ENCODE measurements at places on chromosomes 12 and 14.

GRCh38 chr12:67025543-67026114, 243.5 kb upstream of the CAND1 start:
- DNase-seq: no peak

GRCh38 chr14:53953002-53953827, 3.4 kb downstream of the BMP4 start:
- DNase-seq: no peak

- DNase-seq: no peak
Observed at GRCh38 chr12:76199808-76200207, 115.3 kb upstream of the NAP1L1 start.

DNA sequence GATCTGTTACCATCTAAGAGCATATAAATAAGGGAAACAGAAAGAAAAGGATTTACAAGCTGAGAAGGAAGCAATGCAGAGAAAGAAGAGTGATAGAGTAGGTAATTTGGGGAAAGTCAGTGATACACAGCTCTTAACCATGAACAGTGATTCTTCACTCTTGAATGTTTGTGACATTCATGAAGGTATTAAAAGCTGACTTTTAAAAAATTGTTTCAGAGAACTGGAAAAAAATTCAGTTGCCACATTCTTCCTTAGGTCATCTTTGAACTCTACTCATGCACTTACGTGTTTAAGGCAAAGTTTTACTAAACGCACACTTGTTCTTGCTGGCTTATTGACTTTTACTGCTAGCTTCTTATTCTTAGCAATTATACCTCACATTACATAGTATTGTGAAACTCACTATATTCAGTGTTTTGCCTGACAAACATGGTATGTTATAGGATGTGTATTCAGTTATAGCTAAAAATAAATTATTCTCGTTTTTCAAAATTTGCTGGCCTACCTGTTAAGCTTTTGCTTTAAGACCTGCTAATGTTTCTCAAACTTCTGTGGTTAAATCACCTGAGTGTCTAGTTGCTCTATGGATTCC, 10.9 kb downstream of the HIF1A start:
- no peak for DNase-seq

GRCh38 chr12:51793201-51793600, 55.3 kb downstream of the FIGNL2 start:
- DNase-seq: no peak

DNA sequence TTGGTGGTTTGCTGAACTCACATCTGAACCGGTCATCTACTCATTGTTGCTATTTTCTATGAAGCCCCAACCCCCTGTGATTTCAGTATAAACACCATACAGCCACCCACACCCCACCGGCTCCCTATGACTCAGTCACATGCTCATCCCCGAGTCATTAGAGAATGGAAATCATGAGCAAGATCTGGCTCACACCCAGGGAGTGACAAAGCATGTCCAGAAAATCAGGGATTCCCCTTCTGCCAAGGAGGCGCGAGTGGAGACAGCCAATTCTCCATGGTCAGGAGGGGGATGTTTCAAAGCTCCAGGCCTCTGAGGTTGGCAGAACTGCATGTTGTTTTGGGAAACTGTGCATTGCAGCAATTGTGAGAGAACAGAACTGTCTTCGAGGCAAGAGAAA, 657.5 kb upstream of the TBX3 start:
- DNase-seq: no peak

DNA sequence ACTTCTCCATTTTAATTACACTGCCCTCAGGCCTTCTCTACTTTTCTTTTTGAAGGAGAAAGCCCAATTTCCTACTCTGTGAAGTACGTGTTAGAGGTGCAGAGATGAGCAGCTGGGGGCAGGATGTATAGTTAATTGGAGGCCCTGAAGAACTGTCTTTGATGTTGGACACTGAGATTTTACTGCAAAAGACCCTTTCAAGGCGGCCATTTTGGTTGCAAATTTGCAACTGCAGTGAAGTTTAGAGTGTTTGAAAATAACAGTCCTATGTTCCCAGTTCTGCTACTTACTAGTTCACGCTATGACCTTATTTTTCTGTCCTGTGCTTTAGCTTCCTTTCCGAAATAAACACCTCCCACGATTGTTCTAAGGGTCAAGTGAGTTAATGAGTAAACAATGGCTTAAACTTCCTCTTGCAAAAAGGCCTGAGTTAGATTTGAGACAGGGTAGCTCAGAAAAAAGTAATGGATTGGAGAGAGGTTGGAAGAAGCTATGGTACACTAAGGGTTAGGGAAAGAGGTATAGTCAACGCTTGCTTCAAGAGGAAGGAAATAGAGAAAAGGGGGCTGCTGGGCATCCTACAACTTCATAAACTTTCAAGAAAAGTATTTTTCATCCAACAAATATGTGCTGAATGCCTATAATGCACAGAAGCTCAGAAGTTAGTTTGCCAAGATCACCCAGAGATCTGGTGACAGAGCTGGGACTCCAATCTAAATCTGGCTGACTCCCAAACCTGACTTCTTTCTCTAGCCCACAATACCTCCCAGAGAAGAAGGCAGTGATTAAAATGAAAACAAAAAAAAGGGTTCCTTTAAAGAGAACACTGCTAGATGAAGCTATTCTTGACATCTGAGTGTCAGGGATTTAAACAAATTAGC, 26.4 kb upstream of the DICER1 start:
- DNase-seq: no peak

GRCh38 chr14:76918782-76919394, 92.7 kb downstream of the LRRC74A start:
- DNase-seq: peak; percentile 93

DNA sequence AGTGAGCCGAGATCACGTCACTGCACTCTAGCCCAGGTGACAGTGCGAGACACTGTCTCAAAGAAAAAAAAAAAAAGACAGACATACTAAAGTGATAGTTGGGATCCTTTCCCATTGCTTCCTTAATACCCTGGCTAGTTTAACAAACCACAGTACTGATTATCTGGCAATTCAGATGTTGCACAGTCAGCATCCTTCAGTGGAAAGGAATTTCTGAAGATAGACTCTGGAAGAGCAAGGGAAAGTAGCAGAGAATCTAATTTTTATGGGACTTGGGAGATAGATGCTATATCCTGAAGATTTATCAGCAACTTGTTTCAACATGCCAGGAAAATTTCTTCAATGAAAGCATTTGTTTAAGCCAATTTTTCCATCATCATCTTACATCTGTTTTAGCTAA, 6.5 kb upstream of the PPFIBP1 start:
- DNase-seq: no peak

- DNase-seq: no peak
Observed at GRCh38 chr12:111806304-111806703, 35.7 kb upstream of the MAPKAPK5 start.

DNA sequence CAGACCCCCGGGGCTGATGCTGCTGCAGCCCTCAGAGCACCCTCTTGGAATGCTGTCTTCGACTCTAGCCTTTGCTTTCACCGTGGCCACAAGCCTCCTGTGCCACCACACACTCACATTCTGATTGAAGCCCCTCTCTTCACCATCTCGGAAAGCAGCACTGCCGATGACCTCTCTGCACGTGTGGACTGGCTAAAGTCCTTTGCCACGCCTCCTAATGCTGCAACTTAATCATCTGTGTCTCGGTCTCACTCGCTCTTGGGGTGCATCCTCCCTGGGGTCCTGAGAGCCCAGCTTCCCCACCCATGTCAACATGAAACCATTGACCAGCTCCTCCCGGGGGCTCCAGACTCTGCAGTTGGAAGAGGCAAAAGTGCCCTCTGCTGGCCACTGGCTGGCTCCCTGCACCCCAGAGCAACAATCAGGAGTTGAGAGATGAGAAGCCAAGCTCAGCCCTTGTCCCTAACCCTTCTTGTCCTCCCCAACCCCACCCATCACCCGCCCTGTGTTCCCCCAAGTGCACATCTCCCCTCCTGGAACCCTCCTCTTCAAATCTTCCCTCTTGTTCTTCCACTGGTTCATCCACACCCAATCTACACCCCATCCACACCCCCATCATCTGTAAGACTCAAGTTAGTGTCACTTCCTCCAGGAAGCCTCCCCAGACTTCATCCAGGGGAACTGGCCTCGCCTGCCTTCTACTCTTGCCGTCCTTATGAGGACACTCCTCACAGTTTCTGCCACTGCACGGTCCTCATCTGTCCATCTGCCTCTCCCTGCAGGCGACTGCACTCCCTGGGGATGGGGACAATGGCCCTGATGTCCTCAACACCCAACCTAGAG, 23.6 kb upstream of the FAM181A start:
- no peak for DNase-seq

DNA sequence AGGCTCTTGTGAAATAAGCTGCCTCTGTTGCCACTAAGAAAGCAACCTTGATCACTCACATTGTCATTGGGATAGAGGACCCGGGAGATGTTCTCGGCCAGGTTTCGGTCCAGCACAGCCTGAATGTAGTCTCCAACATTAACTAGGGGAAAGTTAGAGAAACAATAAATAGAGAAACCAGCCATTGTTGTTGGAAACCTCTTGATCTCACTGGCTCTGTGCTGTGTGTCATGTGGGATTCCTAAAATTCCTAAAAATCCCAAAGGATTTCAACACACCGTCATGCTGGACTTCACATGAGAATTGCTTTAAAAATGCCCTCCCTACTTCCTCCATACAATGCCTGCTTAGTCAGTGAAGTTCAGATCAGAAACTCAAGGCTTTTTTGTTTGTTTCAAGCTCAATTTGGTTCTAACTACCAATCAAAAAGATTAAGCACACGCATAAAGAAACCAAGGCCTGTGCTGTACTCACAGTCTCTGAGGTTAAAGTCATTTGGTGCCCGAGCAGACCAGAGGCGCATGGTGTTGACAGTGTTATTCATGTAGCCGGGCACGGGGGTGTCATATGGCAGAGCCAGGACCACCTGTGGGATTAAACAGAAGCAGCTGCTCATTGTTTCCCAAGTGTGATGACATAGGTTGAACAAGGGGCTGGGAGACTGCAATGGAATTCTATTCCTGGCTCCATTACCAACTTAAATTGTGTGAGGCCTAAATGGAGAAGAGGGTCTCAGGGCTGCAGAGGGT, 23.6 kb downstream of the PYGL start:
- no peak for DNase-seq

DNA sequence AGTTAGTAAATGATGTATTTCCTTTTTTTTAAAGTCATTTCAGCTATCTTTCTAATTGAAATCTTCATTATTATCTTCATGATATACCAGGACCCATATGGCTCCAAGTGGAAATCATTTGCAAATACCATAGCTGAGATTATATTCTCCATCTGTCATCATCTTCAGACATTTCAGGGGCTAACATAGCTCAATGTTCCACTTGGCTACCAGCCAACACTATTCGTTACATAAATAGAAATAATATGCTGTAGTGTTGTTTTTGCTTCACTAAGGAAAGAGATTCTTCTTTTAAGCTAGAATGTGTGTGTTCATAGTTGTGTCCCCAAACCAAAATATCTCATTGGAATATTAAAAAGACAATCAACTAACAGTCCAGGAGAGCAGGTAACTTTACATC, 225.1 kb downstream of the DIO2 start:
- no peak for DNase-seq

DNA sequence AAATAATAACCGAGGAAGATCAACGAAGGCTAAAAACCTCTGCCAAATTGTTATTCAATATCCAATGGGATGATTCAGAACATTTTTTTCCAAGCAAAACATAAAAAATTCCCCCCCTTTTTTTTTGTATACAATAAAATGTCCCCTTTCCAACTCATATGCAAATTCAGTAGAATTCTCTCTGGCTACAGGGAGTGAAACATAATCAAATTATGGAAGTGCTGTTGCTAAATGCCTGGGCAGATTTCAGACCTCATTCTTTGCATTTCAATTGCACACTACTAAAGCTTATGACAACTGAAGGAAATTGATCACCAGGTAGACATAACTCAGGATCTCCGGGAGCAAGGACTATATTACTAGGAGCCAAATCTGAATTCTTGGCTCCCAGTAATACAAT, 51.0 kb downstream of the LMNTD1 start:
- no peak for DNase-seq

GRCh38 chr12:116263431-116263830, 14.1 kb downstream of the MED13L start:
- no peak for DNase-seq

DNA sequence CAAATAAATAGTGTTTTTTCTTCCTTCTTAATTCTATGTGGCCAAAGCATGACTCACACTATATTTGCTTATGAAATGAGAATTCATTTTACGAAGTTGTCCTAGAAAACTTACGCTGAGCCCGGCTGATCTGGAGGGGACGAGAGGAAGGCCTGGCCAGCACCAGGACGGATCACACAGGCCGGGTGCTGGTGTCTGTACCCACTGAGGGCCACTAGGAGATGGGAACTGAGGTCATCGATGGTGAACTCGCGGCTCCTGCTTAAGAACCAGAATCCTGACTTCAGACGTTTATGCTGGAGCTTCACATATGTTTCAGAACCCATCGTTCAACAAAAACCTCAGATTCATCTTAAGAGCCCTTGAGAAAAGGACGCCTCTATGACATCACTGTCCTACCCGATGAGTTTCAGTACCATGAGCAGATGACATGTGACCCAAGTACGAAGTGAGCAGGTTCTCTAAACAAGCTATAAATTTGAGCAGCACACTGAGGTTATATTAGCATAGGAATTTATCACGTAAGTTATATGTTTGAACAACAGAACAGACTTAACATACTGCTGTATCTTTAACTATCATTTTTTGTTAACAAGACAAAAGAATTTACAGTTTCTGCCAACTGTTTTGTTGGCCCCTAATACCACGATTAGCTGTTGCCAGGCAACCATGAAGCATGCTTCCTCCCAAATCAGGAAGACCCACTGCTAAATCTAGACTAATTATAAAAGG, 111.9 kb downstream of the FOXN3 start:
- peak; percentile 82 for DNase-seq

- no peak for DNase-seq
Observed at GRCh38 chr12:8876887-8877286, 37.4 kb upstream of the PHC1 start.

- DNase-seq: no peak
Observed at GRCh38 chr12:42361909-42362646, 36.1 kb downstream of the PPHLN1 start.

- peak; percentile 41 for DNase-seq
Observed at GRCh38 chr12:116990971-116991966, 80.5 kb downstream of the FBXW8 start.

DNA sequence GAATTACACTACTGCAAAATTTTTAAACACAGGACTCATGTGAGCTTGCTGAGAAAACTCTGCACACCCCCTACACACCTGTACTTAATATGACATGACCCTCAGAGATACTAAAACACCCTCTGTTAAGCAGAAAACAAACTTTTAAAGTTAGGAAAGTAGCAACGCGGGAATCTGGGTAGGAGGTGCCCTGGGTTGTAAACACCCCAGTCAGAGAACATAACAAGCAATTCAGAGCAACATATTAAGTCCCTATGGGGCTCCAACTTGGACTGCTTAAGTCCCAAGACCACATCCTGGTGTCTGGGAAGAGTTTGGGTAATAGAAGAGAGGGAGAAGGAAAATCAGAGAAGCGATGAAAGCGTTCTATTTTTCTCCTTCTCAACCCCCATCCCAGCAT, 1.2 kb downstream of the ATF7 start:
- no peak for DNase-seq

GRCh38 chr14:32779840-32780239, 158.8 kb upstream of the NPAS3 start:
- no peak for DNase-seq

DNA sequence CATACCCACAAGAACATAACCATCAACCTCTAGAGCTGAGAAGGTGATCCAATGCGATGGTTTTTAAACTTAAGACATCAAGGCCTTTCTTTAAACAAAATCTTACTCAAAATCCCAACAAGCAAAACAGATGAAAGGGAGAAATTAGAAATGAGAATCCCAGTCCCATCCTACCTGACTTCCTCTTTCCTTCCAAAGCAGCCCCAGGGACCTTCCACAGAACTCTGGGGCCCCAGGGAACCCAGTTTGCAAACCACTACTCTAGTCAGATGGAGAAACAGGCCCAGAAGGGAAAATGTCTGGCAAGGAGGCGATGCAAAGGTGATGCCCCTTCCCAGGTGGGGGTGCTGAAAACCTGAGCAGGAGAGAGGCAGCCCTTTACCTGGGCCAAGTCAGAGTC, 29.0 kb upstream of the CMKLR1 start:
- DNase-seq: no peak
